ENCODE measurements at places on chromosomes 1 and 21.

GRCh38 chr1:151540982-151541377 lies 871 bp downstream of the TUFT1 start:
- peaks cover 15% of the 10 kb centered on the region for H3K4me1 ChIP-seq
- H3K27ac ChIP-seq, result no peak overlapping the region
- H3K36me3 ChIP-seq, result no peaks in the 10 kb centered on the region
- peaks cover 8% of the 10 kb centered on the region for H3K27me3 ChIP-seq

DNA sequence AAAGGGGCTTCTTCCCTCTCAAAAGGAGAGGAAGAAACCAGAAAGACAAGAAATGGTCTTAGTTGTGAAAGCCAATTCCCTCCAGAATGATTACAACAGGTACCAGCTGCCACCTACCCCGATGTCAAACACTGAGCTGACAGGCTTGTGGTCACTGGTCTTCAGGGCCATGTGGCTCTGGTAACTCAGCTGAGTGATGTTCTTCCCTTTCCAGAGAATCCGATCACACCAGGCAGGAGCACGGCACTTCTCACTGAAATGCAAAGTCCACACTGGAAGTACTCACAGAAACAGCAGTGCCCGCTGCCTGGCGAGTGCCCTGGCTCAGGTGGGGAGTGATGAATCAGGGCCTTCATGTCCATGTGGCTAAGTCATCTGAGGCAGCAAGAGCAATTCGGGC lies 18.7 kb upstream of the MTF1 start:
- no peak overlapping the region for H3K4me3 ChIP-seq
- no peak for DNase-seq
- H3K27ac ChIP-seq, result no peak overlapping the region

DNA sequence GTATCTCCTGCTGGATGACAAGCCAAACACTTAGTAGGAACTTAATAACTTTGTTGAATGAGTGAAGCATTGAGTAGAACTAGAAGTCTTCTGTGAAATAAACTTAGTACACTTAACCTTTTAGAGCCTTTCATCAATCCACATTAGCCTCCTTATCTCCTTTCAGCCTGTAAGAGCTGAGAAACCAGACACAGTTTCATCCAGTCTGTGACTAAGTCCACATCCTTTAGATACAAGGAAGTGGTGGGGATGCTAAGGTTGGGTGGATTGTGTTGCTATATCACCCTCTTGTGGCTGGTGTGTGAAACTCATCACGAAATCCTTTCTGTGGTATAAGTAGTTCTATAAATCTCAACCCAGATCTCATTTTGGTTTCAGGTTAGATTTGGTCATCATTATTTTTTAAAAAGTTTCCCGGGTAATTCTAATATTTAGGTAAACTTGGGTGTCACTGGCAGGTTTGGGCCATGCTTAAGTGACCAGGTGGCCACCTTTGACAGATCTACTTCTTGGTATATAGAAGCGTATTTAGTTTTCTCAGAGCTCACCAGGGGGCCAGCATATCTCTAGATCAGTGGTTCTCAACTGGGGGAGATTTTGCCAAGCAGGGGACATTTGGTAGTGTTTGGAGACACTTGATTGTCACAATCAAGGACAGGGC lies 27.8 kb upstream of the CD84 start:
- DNase-seq, result peak; percentile 76
- peak overlapping the region; percentile 89 for H3K27ac ChIP-seq
- H3K27me3 ChIP-seq, result no peaks in the 10 kb centered on the region
- H3K36me3 ChIP-seq, result peaks cover 62% of the 10 kb centered on the region
- peaks cover 55% of the 10 kb centered on the region for H3K4me1 ChIP-seq
- H3K4me3 ChIP-seq, result no peak overlapping the region

- no peak for DNase-seq
- H3K4me3 ChIP-seq, result no peak overlapping the region
- no peaks in the 10 kb centered on the region for H3K36me3 ChIP-seq
- peaks cover 2% of the 10 kb centered on the region for H3K27me3 ChIP-seq
Measured at GRCh38 chr1:119779869-119780356, 11.2 kb upstream of the HMGCS2 start.

DNA sequence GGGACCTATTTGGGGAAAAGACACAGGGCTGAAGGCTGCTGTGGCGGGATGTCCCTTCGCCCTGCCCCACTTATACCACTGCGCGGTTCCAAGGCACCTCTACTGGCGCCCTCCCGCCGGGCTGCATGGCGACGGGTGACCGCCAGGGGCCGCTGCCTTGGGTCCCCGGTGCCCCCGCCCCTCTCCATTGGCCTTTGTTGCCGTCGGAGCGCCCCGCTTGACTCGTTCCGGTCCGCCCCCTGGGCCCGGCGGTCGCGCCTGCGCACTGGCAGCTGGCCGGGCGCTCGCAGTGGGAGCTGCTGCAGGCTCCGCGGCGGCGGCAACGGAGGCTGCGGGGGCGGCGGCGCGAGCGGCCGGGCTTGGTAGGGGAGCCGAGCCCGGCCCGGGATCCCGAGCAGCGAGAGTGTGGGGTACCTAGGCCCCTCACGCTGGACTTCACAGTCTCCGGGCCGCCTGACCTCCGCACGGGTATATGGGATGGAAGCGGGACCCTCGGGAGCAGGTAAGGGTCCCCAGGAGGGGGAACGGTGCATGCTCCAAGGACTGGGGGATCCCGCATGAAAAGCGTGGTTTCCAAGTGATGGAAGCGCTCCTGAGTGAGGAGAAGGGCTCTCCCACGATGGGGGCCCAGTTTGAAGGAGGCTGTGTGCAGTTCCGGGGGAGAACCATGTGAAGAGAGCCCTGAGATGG lies at the start of gene AGO1:
Gene AGO1, plus strand, starts transcription at position 265 of the 690 bp plus-strand sequence. Its CDS starts 213 bp downstream, at position 478.
- H3K36me3 ChIP-seq, result no peaks in the 10 kb centered on the region
- H3K4me1 ChIP-seq, result peaks cover 43% of the 10 kb centered on the region
- peak; percentile 96 for DNase-seq
- H3K4me3 ChIP-seq, result peak within 1 kb of the TSS; percentile 91

DNA sequence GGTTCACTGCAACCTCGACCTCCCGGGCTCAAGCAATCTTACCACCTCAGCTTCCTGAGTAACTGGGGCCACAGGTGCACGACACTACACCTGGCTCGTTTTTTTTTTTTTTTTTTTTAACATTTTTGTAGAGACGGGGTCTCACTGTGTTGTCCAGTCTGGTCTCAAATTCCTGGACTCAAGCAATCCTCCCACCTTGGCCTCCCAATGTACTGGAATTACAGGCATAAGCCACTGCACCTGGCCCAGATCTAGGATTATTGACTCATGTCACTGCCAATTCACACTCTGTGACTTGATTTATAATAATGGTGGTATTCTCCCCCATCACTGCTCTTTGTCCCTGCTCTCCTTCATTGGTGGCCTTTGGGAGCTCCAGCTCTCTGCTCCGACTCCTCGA lies 145.1 kb downstream of the PTPRU start:
- DNase-seq, result no peak
- peaks cover 12% of the 10 kb centered on the region for H3K27me3 ChIP-seq
- no peak overlapping the region for H3K27ac ChIP-seq

DNA sequence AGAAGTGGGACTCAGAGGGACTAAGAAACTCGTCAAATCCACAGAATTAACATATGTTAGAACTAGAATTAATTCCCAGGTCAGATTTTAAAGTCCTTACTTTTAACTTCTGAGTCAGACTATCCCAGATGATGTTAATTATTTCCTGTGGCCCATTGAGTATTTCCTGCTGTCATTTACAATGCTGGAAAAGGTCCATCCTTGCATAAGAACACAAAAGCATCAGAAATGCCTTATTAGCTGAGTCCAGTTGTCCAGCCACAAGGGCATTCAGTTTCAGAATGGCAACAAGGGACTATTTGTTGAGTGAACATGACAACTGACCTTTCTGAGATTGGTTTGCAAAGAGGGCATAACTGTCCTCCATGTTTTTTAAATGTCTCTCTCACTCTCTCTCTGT lies 16.5 kb upstream of the HIVEP3 start:
- H3K4me1 ChIP-seq, result peaks cover 9% of the 10 kb centered on the region
- H3K27me3 ChIP-seq, result no peaks in the 10 kb centered on the region
- H3K4me3 ChIP-seq, result no peak overlapping the region
- no peak overlapping the region for H3K27ac ChIP-seq

DNA sequence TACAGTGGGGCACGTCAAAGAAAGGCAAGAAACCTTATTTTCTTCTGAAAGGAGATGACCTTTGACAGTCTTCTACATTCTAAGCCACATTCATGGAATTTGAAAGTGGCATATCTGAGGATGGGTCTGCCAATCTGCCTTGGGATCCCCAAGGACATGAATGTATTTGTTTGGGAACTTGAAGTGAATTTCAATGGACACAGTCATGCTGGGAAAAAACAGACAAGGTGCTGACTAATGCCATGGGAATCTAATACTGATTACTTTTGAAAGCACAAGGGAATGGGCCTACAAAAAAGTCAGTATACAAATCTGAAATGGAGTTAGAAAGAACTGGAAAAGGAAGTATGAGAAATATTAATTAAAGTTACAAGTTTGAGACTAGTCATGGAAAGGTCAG lies 128.8 kb downstream of the KCNJ6 start:
- no peaks in the 10 kb centered on the region for H3K36me3 ChIP-seq
- no peaks in the 10 kb centered on the region for H3K4me1 ChIP-seq
- DNase-seq, result no peak
- H3K4me3 ChIP-seq, result no peak overlapping the region
- H3K27ac ChIP-seq, result no peak overlapping the region
- H3K27me3 ChIP-seq, result peaks cover 2% of the 10 kb centered on the region

DNA sequence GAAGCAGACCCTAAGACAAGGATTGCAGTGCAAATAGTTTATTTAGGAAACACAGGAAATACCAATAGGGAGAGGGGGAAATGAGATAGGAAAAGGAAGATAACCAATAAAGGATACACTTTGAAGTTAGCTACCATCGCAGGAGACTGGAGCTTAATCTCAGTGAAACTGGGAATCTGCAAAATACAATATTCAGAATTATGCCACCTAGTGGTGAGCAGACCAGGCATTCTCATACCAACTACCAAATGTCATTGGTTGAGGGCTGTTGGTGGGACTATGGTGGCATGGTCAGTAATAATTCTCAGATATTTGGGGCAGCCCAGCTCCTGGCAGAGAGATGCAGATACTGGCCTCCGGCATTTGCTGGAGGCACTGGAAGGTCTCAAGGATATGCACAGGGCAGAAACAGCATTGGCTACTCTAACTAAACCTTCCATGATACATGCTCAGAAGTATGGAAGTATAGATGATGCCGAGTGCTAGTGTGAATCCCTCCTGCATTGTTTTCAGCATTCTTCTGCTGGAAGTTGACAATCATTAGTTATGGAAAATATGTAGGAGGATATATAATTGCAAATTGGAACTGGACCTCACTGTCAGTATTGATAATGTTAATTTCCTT lies 11.8 kb upstream of the ZFP69B start:
- no peak overlapping the region for H3K27ac ChIP-seq
- no peaks in the 10 kb centered on the region for H3K27me3 ChIP-seq

DNA sequence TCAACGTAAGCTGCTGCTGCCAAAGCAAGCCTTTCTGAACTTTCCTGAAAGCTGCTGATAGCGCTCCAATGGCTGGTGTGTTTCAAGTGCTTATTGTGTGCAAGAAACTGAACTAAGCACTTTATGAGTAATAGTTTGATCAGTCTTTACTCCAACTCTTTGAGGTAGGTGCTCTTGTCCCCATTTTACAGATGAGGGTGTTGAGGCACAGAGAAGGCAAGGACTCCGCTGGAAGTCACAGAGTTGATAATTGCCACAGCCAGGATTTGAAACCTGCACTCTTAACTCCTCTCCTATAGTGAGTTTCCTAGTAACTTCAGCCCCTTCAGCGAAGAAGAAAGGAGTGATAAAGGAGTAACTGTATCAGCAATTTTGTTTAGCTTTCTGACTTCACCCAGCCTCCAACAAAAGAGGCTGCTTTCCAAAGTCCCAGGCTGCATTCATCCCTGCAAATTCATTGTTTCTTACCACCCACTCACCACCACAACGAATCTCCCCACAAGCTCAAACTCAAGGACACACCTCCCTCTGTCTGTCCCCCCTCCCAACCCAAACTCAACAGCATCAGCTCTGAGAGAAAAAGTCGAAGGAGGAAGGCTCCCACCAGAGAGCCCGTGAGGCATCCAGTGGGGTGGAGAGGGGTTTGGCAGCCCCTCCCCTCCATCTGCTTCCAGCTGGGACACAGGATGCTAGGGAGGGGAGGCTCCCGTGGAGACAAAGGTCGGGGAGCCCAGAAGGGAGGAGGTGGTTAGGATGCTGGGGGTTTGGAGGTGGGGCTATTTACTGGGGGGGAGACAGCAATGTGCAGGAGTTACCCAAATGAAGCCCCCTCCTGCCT lies 139.6 kb downstream of the NAV1 start:
- H3K27me3 ChIP-seq, result peaks cover 5% of the 10 kb centered on the region
- no peak for DNase-seq
- H3K4me1 ChIP-seq, result no peaks in the 10 kb centered on the region
- H3K36me3 ChIP-seq, result no peaks in the 10 kb centered on the region

DNA sequence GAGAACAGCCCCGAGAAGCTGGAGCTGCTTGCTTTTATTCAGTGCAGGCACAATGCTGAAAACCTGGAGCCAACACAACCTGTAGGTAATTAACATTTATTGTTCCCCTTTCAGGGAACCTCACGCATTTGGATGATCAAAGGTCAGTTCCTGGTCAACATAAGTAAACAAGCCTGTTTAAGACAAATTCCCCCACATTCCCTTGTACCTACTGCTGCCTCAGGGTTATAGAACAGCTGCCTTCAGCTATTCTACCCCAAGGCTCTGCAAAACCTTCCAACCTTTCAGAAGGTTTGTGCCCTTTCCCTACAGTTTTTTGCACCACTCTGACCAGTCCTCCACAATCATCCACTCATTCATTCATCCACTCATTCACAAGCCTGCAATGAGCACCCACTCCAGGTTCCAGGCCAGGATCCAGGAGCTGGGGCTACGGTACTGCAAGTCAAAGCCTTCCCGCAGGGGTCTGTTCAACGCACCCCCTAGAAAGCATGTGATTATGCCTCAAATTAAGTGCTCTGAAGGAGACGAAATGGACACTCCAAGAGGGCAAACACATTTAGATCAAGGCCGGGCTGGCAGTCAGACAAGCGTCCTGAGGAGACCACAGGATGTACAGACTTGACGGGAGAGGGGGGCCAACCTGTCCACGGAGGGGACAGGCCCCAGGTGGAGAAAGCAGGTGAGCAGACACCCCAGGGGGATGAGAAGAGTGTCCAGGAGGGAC lies 683.9 kb downstream of the MATN1 start:
- peaks cover 3% of the 10 kb centered on the region for H3K4me1 ChIP-seq
- H3K36me3 ChIP-seq, result no peaks in the 10 kb centered on the region
- H3K4me3 ChIP-seq, result no peak overlapping the region
- no peaks in the 10 kb centered on the region for H3K27me3 ChIP-seq

DNA sequence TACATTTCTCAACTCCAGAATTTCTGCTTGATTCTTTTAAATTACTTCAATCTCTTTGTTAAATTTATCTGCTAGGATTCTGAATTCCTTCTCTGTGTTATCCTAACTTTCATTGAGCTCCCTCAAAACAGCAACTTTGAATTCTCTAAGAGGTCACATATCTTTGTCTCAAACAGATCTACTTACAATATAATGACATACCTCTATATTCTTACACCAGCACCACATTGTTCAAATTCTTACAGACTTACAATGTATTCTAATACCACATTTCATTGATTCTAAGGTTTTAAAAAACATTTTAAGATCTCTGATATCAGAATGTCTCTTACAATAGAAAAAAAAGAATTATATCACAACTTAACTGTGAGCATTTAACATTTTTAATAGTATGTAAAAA lies 77.4 kb downstream of the DIRAS3 start:
- H3K4me3 ChIP-seq, result no peak overlapping the region
- no peaks in the 10 kb centered on the region for H3K36me3 ChIP-seq
- no peaks in the 10 kb centered on the region for H3K4me1 ChIP-seq
- peaks cover under 1% of the 10 kb centered on the region for H3K27me3 ChIP-seq
- DNase-seq, result no peak

Data from activated CD8-positive, alpha-beta T cell treated with anti-CD3 and anti-CD28 coated beads for 36 hours (primary cell).